Effector CD4-positive, alpha-beta T cell (primary cell): ENCODE measurements at places on chromosomes 1 and 21.
A peak's percentile ranks its signal among the peaks of the same experiment; 100 is the strongest.

DNA sequence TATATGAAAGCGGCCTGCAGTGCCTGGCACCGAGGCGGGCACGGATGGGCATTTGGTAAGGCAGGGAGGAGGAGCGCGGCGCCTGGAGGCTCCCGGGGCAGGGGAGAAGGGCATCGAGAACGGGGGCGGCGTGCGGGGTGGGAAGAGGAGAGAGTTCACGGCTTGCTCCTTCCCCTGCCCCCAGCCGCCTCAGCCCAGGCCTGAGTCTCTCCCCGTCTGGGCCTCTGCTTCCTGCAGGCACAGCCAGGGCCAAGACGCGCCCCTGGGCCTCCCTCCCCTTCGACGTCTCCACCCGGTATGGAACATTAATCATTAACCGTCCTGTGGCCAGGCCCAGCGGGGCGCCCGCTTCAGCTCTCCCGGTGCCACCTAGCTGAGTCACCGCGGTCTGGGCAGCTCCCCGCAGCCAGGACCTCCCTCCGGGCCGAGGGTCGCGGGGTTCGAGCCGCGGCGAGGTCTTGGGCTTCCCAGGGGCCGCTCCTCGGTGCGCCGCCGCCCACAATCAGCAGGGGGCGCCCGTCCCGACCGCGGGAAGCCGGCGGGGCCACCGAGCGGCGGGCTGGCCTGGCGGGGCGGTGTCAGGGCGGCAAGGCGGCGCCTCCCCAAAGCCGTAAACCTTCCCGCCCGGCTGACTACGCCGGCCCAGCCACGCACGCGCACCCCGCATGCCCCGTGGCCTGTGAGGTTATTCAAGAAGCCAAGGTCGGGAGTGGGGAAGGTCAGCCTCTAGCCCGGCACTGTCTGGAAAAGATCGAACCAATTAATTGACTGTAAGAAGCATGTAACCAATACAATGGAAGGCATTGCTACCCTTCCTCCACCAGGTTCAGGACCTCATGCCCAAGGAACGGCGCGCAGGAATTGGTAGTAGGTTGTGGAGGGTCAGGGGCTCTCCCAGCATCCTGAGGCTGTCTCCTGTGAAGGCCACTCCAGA, 23.4 kb upstream of the RD3 start:
- DNase-seq: peak; percentile 61

- DNase-seq: no peak
Measured at GRCh38 chr1:66696771-66697170, 55.5 kb upstream of the DYNLT5 start.

DNA sequence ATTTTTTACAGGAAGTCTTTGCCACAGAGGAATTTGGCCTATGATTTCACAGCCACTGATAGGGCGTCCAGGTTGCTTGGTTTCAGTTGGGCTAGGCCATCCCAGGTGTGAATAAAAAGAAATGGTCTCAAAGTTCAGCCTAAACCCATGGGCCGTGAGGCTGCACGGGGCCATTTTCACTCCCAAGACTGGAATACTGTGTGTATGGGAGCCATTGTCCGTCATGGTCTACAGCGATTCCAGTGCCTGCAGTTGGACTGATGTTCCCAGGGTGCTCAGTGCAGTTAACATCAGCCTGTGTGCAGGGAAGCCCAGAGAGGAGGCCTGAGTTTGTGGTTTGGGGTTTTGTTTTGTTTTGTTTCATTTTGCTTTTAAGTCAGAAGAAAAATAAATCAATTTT, 133.2 kb downstream of the ADSS2 start:
- no peak for DNase-seq

GRCh38 chr1:79817031-79817560, 810.6 kb upstream of the ADGRL4 start:
- DNase-seq: no peak

GRCh38 chr1:175373786-175374623, 181.4 kb upstream of the KIAA0040 start:
- DNase-seq: no peak

DNA sequence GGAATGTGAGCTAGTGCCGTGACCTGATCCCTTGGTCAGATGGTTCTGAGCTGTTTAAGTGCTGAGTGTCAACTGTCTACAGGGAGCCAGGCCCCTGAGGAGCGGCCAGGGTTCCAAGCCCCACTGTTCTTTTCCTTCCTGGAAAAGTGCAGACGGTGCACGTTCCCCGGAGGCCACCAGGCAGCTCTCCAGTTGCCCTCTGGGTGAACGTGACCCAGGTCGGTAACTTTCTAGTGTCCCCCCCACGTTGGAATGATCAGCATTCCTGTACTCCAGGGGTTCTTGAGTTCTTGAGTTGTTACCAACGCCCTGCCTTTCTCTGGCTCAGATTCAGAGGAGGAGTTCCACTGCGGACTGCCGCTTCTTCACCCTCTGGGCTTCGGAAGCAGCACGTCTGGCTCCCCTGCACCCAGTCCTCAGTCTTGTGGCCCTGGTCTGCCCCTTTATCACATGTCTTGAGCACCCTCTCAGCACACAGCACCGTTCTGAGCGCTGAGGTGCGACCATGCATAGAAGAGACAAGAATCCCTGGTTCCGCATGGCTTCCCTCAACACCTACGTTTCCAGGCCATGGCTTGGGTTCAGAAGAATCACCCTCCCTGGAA, 131.5 kb downstream of the DHRS3 start:
- DNase-seq: no peak

DNA sequence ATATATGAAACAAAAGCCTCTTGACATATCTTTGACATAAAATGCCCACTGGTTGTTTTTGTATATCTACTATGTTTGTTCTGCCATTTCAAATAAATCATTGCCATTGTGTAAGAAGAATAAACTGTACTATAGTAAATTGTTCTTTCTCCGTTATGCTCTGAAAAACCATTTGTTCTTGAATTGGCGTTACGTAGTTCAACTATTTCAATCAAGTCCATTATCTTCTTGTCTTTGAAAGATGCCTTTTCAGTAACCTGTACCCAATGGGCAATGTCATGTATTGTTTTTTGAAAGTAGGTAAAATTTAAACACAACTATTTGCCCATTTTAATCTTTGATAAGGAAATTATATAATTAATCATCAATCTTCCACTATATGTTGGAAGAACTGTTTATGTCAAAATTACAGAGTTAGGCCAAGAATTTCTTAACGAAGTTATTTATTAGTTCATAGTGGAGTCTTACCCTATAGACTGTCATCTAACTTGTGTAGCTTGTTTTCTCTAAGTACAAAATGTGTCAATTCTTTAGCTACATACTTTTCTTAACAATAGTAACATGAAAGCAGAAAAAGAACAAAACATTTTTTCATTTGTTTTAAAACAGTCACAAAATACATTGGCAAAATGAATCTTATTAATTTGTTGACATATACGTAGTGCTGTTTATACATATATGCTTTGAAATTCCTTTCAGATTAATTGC, 294.8 kb downstream of the PTPRC start:
- no peak for DNase-seq

DNA sequence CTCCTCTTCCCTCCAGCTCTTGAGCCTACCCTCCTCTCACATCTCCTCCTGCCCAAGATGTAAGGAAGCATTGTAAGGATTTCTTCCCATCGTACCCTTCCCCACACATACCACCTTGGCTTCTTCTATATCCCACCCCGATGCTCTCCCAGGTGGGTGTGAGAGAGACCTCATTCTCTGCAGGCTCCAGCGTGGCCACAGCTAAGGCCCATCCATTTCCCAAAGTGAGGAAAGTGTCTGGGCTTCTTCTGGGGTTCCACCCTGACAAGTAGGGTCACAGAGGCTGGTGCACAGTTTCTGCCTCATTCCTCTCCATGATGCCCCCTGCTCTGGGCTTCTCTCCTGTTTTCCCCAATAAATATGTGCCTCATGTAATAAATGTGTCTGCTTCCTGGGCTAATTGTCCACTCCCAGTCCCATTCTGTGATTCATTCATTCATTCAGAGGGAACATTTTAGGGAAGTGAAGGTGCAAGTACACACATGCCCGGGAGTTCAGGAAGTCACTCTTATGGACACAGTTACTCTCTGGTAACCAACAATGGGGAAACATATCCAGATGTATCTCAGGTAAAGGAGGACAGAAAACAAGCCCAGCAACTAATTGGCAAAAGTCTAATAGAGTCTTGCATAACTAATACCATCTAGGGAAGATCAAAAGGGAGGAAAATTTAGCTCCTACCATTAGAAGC, 1.9 kb downstream of the SPRR4 start:
- no peak for DNase-seq

DNA sequence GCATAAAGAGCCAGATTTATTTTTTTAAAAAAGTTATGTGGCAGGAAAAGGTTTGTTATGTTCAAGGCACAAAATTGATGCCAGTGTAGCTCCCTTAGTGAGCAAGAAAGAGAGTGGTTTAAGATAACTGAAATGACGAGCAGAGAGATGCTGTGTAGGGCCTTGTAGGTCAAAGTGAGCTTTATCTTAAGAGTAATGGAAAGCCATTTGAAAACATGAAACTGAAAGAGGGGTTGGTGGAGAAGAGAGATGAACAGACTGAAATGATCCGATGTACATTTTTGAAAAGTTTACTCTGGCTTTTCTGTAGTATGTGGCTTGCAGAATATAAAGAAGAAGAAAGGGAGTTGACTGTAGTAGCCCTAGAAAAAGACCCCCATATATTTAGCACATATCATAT, 383.6 kb downstream of the PLA2G4A start:
- no peak for DNase-seq

DNA sequence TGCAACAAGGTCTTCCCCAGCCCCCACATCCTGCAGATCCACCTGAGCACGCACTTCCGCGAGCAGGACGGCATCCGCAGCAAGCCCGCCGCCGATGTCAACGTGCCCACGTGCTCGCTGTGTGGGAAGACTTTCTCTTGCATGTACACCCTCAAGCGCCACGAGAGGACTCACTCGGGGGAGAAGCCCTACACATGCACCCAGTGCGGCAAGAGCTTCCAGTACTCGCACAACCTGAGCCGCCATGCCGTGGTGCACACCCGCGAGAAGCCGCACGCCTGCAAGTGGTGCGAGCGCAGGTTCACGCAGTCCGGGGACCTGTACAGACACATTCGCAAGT, 3.8 kb downstream of the ZBTB18 start:
- no peak for DNase-seq

DNA sequence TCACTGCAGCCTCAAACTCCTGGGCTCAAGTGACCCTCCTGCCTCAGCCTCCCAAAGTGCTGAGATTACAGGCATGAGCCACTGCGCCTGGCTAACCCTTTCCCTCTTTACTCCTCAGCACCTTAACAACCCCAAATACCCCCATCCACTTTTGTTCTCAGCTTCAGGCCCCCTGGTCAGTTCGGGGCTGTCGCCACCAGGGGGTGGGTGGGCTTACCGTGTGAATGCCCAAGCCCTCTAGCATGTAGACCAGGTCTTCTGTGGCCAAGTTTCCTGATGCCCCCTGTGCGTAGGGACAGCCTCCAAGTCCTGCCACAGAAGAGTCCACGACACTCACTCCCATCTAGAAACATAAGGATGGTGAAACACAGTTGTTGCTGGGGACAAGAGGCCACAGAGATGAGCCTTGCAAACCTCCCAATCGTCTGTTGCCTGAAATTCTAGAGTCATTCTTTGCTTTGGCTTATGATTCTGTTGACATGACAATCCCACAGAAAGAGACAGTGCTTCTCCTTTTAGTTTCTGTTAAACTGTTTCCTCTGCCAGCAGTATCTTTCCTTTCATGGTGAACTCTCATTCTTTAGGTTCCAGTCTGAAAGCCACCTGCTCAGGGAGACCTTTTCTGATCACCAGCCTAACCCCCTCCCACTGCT, 3.8 kb upstream of the GALE start:
- DNase-seq: no peak

DNA sequence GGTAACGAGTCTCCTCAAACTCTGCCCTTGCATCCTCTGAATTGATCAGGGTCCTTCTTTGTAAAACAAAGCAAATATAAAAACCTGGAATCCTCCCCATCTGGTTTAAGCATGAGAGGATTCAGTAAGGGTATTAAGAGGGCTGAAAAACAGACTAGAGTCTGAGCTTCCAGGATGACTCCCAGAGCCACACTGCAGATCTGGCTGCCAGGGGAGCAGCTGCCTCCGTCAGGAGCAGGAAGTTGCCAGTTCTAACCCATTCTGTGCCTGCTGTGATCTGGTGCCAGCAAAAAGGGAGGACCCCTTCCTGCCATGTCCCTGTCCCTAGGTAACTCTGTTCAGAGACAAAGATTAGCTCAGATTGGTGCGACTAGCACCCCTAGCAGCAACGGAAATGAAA, 27.5 kb downstream of the SERTAD4 start:
- no peak for DNase-seq

GRCh38 chr1:5796028-5796427, 196.2 kb downstream of the NPHP4 start:
- DNase-seq: no peak

DNA sequence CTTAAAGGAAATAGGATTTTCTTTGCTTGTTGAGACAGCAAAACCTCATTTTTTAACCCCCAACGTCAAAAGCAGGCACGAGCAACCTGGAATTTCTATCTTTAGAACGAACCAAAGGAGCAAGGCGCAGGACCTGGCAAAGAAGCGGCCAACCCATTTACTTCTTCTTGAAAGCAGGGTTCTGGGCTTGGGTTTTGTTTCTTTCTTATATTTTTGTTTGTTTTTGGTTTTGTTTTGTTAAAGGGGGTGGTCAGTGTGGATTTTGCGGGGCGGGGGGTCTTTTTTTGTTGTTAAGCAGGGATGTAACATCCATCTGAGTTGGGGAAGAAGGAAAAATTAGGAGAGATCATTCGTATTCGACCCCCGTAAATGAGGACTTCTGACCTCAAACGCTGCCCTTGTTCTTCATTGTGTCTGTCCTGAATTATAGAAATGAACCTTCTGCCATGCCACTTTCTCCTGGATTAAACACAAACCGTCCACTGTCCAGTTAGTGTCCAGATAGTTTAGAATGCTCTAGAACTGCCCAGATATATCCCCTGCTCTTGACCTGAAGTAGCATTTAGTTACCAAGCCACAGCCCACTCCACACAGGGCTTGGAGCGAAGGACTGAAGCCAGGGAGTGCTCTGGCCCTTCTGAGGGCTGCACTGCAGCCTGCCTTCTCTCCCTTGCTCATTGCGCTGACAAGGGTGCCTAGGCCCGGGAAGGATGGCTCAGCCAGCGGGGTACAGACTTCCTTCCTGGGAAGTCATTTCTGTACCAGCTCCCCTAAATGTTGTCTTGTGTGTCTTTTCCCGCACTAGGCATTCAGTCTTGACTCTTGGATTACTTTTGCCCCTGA, 909 bp upstream of the APP start:
- no peak for DNase-seq

DNA sequence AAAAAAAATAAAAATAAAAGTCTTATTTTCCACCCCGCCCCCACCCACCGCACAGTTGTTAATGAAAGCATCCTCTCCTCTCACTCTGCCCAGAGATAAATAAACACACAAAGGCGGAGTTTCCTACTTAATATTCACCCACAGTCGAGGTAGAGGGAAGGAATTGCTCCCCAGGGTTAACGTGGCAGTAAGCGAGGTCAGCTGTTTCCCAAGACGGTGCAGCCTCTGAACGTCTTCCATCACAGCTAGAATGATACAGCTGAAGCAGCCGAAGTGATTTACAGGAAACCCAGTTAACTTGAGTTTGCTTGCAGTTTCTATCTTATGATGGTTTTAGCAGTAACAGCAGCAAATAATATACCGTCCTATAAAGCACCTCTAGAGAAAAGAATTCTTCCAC, 283.9 kb downstream of the PBX1 start:
- DNase-seq: no peak

GRCh38 chr21:14356746-14357145, 26.2 kb downstream of the HSPA13 start:
- no peak for DNase-seq
